ENCODE measurements at places on chromosomes 3 and 15.

GRCh38 chr15:57436961-57437360 lies 60.7 kb downstream of the CGNL1 start:
- DNase-seq: no peak

- no peak for DNase-seq
Observed at GRCh38 chr3:138898301-138898700, 48.6 kb downstream of the FOXL2 start.

- DNase-seq: no peak
Observed at GRCh38 chr3:148968321-148968720, 23.0 kb upstream of the GYG1 start.

GRCh38 chr3:172311217-172311616 lies 137.0 kb downstream of the GHSR start:
- no peak for DNase-seq

- DNase-seq: no peak
Observed at GRCh38 chr3:64110071-64110470, 86.8 kb upstream of the PSMD6 start.

GRCh38 chr15:44125879-44126278 lies 69.2 kb downstream of the FRMD5 start:
- no peak for DNase-seq

Data from hematopoietic multipotent progenitor cell treated with erythropoietin and hydrocortisone succinate and interleukin-3 and kit ligand, for 4 days (in vitro differentiated cells).